ENCODE measurements at places on chromosomes 6 and 20. TPM values are rescaled to one million over a fixed set of nuclear protein-coding genes. Genes with fewer than 3 reads are reported as not detected.

WFDC9 gene
- not detected for total RNA-seq

GHRH gene
- total RNA-seq = not detected

CST7 gene
- not detected for total RNA-seq

DDX43 gene
- 1.8 TPM for total RNA-seq

ME1 gene
- total RNA-seq = 13.3 TPM

All from epithelial cell of proximal tubule (primary cell).